ENCODE measurements at places on chromosomes 4 and X.

GRCh38 chrX:17977696-17978095 lies 116.6 kb upstream of the RAI2 start:
- no peak for DNase-seq

- DNase-seq = no peak
Measured at GRCh38 chrX:78838709-78839108, 91.2 kb downstream of the LPAR4 start.

DNA sequence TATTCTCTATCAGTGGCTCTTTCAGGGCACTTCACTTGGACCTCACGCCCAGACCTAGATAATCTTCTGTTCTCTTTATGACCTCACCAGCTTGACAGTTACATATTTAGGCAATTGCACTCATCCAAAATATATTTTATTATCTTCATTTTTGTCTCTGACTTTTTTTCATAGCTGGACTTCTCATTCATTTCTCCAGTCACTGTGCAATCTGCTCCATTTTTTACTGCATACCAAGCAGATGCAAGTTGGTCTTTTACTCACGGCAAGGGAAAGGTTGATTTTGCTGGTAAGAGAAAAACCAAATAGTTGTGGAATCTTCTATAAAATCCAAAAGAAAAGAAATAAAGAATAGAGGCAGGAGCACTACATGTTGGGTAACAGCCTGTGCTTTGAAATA lies 31.7 kb downstream of the MAD2L1 start:
- DNase-seq = no peak

GRCh38 chrX:71936632-71937031 lies 26.0 kb downstream of the NHSL2 start:
- DNase-seq = no peak

- no peak for DNase-seq
Measured at GRCh38 chr4:161907590-161907955, 256.2 kb downstream of the FSTL5 start.

GRCh38 chr4:86050496-86050895 lies 309.4 kb downstream of the MAPK10 start:
- no peak for DNase-seq

GRCh38 chr4:10667701-10668326 lies 16.8 kb downstream of the CLNK start:
- DNase-seq = no peak

- DNase-seq = no peak
Measured at GRCh38 chr4:83917572-83917971, 381.7 kb downstream of the GPAT3 start.

GRCh38 chr4:69984030-69984443 lies 11.7 kb upstream of the STATH start:
- no peak for DNase-seq

GRCh38 chrX:791479-792034 lies 161.0 kb downstream of the SHOX start:
- DNase-seq = no peak

- no peak for DNase-seq
Measured at GRCh38 chrX:153867139-153867538, 18.8 kb downstream of the L1CAM start.

- DNase-seq = no peak
Measured at GRCh38 chrX:153805436-153805835, 11.0 kb downstream of the SSR4 start.

- DNase-seq = no peak
Measured at GRCh38 chr4:111234939-111235338, 612.1 kb upstream of the PITX2 start.
